ENCODE measurements at places on chromosomes 7 and 10.

DNA sequence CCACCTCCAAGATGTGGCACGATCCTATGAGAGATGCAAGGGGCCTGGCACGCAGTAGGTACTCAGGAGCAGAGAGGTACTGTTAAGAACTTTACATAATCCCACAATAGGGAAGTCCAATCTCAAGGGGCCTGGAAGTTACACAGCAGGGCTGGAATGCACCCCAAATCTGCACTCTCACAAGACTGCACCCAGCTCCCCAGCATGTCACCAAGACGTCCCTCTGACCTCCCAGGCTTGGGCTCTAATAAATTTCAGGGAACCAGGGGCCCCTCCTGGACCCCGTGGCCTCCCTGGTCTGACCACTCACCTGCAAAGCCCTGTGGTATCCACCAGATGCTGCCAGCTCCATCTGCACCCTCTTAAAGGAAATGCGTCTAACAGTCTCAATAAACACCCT is 94.9 kb downstream of the OAT start:
- DNase-seq, result no peak

DNA sequence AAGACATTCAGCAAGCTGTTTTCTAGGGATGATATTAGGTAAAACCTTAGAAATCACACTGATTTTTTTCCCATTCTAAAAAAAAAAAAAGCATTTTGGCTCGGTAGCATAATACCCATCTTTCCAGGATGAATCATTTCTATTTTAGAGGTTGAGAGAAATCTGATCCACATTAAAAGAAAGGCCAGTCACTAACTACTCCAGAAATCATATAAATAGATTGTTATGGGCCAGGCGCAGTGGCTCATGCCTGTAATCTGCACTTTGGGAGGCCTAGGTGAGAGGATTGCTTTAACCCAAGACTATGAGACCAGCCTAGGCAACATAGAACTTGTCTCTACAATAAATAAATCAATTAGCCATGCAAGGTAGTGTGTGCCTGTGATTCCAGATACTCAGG is 164.3 kb downstream of the BAMBI start:
- DNase-seq, result no peak

- DNase-seq, result no peak
Measured at GRCh38 chr10:121935702-121936101, 7.9 kb upstream of the ATE1 start.

DNA sequence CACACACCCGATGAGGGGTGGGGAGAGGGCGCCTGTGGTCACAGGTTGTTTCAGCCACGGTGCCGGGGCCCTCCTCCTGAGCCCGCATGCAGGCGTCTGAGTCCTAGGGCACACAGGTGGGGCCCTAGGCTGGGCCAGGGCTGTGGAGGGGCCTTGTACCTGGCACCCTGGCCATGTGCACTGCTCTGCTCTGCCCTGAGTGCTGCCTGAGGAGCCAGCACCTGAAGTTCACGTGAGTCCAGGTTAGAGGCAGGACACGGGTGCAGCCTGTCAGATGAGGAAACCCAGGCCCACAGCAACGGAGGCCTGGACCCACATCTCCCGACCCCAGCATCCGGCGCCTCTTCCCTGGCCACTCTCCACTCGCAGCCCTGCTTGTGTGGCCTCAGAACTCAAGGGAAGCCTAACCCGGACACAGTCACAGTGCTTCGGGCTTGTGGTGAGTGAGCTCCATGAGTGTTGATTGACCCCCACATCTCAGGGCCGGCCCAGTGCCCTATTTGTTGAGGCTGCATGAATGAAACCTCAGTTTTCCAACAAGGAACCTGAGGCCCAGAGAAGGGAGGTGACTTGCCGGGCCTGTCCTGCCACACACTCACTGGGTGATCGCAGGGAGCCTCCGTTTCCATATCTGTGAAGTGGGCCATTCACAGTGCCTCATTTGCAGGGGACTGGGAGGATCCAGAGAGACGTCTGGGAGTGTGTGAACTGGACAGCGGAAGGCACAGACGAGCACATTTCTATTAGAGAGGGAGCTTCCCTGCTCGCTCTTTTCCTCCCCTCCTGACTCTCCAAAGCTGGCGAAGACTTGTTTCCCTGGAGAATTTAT is 39.6 kb downstream of the PPIF start:
- DNase-seq, result no peak

DNA sequence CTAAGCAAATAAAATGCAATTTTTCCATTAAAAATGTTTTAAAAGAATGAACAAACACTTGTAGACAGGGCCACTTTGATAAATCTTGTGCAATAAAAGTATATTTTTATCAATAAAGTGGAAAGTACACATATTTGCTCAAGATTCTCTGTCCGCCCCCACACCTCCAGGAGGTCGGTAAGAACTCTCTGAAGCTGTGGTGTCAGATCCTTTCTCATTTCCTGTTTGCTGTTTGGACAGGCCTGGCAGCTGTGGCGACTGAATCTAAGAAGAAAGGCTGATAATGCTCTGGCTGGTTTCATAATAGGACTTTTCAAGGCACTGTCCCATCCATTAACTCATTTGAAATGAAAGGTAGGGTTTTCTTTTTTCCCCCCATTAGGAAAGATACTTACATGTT is 15.3 kb upstream of the ASB4 start:
- DNase-seq, result no peak

DNA sequence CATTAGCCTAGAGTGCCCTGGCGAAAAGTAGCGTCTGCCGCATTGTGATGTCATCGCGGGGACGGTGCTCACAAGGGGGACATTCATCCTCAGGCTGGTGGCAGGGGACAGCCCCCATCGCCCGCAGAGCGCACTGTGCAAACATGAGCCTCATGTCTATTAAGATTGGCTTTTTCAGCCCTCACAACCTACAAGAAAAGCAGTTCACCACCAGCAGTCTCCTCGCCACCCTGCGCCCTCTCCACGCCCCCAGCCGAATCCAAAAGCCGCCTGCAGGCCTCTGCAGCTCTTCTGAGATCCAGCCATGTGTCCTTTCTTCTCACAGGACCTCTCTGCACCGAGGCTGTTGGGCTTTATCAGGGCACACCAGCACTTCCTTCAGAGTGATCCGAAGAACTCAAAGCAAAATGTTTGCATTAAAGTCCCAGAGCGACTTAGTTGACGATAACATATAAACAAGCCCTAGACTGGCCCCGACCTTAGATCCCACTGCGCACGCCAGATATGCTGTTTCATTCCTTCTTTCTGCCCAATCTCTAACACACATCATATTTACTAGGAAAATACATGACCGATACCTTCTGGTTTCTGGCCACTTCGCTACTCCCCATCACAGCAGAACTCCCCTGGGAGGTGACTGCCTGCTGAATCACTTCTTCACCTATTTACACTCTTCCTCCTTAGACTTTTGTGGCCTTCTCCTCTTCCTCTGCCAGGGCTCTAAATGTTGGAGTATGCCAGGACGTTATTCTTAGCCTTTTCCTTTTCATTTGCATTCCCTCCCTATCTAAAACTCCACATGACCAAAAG is 206.0 kb upstream of the SH2B2 start:
- DNase-seq, result no peak

DNA sequence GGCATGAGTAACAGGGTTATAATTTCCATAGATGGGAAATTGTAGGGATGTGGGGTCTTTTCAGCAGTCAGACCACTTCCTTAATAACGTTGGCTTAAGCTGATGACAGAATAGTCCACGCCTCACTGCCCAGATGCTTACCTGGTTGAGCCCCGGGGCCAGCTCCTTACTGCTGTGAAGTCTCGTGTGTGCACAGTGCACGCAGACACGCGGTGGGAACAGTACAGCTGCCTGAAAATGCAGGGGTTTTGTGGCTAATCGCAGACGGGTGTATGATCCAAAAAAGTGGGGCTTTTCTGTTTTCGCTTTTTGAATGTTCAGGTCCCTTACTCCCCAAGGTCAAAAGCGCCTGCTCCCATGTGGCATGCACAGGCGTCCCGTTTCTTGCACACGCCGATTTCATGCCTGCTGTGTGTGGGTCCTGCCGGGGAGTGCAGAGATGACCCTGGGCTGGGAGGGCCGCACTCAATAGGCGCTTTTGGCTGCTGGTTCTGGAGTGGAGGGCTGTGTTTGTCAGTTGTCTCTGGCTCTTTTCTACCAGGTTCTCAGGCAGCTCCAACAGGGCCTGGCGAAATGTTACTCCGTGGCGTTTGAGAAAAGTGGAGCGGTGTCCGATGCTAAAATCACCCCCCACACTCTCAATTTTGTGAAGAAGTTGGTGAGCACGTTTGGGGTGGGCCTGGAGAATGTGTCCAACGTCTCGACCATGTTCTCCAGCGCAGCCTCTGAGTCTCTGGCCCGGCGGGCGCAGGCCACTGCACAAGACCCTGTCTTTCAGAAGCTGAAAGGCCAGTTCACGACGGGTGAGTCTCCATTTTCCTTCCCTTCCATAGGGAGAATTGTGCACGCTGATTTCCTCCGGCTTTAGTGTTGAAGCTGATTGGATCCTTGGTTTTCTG is 116.0 kb downstream of the TRRAP start:
- DNase-seq, result no peak

DNA sequence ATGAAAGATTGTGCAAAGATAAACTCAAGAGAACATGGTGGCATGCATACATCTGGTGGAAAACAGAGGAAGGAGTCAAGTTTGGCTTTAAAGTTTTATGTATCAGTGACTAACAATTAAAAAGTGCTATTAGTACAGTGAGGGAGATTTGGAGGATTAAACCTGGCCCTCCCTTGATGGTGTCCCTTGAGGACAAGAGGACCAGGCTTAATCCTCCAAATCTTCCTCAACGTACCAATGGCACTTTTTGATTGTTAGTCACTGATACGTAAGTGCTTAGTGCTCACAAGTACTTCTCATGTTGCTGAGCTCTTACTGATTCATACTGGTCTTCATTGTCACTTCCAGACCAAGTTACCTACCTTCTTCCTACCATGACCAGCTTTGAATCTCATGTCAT is 47.2 kb upstream of the SEMA3E start:
- DNase-seq, result no peak

- no peak for DNase-seq
Measured at GRCh38 chr10:126062131-126063032, 166.0 kb downstream of the FANK1 start.

DNA sequence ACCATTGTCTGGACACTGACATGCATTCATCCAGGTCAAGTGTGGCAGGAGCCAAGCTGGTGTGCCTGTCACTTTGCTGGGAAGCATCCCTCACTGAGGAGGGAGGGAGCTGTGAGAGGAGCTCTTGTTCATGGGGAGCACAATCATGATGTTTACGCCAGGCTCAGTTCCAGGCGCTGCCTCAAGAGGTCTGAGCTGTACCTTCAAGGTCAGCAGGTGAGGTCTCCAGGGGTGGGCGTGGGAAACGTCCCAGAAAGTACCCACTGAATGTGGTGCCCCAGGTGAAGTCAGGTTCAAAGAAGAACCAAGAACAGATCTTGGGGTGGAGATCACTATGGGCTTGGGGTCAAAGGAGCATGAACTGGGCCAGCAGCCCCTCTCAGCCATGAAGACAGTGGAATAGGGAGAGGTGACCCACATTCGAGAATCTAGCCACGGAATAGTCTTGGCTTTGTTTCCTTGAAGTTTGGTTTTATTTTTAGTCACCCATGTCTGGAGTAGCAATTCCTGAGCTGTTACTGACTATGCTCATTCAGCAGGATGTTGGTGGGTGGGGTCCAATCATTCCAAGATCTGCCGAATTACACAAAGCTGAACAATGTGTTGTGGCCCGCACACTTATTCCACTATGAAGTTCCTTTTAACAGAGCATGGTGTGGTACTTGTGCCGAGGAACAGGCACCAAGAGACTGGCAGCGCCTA is 29.3 kb downstream of the NPS start:
- no peak for DNase-seq

DNA sequence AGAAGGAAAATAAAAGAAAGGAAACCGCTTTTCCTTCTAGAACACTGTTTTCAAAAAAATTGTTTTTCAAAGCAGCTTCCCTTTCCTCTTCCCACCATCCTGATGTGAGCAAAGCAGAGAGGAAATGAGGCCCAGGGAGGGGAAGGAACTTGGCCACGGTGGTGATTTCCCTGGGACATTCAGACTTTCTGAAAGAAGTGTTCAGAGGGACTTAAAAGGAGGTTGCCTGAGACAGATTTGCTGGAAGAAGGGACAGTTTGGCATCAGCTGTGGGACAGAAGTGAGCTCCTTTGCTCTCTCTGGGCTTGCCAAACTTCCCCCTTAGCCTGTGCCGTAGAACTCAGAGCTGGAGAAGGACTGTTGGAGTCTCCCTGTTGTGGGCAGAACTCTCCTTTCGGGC is 30.3 kb downstream of the ADCYAP1R1 start:
- no peak for DNase-seq

DNA sequence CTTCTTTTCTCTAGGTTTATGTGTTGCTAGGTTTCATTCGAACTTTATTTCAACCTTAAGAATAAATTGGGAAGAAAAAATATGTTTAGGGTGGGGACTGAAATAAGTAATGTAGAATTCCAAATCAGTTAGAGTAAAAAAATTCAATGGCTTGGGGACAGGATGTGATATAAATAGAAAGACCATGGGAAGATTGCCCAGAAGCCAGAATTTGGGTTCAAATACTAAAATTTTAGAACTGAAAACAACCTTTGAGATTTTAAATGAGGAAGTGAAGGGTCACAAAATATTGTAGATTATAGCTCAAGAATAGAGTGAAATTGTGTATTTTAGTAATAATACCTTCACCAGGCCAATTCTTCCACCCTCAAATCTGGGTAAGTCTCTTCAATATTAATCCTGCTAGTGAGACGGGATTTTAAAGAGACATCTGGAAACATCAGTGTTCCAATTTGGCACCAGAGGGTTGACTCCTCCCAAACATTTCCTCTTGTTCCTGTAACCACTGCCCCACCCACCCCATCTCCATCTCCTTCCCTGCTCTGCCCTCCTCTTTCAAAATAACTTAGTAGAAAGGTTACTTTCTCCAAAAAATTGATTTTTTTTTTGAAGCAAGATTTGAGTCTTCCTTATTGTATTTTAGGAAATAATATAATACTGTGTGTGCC is 51.3 kb upstream of the FAM3C start:
- DNase-seq, result no peak

DNA sequence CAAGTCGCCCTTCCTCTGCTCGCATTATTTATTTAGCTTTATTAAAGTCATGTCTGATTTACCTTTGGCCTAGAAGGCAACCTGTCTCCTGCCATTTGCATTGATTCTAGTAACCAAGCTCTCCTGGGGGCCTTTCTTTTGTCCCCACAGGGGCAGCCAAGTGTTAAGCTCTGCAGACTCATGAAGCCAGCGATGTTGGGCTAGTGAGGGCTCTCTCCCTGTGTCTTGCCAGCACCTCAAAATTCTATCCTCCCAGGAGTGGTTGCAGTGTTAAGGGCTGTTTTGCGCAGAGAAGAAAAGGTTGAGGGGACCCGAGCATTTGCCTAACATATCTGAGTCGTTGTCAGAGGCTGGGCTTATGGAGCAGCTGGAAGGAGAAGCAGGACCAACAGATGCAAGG is 61.9 kb downstream of the AOC1 start:
- no peak for DNase-seq
